ENCODE measurements at places on chromosomes 3 and 15. TPM values are rescaled to one million over a fixed set of nuclear protein-coding genes. Genes with fewer than 3 reads are reported as not detected.

The PROS1 gene
- 9.9 TPM for total RNA-seq

The AP3B2 gene
- total RNA-seq, result 0.64 TPM

The SLC12A1 gene
- total RNA-seq, result not detected

The CDCP1 gene
- 15.3 TPM for total RNA-seq

The GRK7 gene
- total RNA-seq, result not detected

The TGM5 gene
- not detected for total RNA-seq

The FSIP1 gene
- 0.51 TPM for total RNA-seq

The ZNF619 gene
- total RNA-seq, result 2.2 TPM

The AQP9 gene
- not detected for total RNA-seq

The TRIM71 gene
- total RNA-seq, result not detected

The CCDC54 gene
- not detected for total RNA-seq

The GOLGA8G gene
- total RNA-seq, result not detected

The NEK11 gene
- total RNA-seq, result 4.2 TPM

The CNTN4 gene
- not detected for total RNA-seq

The CHRM5 gene
- total RNA-seq, result 0.05 TPM

The BOC gene
- total RNA-seq, result 7.5 TPM

The ATP2B2 gene
- total RNA-seq, result 0.24 TPM

The MYH15 gene
- total RNA-seq, result 0.26 TPM

The SNX33 gene
- 16.1 TPM for total RNA-seq

The RBPMS2 gene
- total RNA-seq, result 8.4 TPM

The C3orf85 gene
- not detected for total RNA-seq

The CA12 gene
- total RNA-seq, result 148 TPM

The IL16 gene
- not detected for total RNA-seq

The NRG4 gene
- total RNA-seq, result 2.6 TPM

The MNS1 gene
- 2.7 TPM for total RNA-seq

The ISL2 gene
- 3.9 TPM for total RNA-seq

The ROBO2 gene
- not detected for total RNA-seq

The SPATA12 gene
- total RNA-seq, result 0.52 TPM

The CAMKV gene
- total RNA-seq, result 0.85 TPM

The DUOX1 gene
- total RNA-seq, result not detected

The SLCO2A1 gene
- 0.06 TPM for total RNA-seq

The ARHGEF26 gene
- total RNA-seq, result 7.8 TPM

The ABI3BP gene
- total RNA-seq, result 1.0 TPM

The KY gene
- not detected for total RNA-seq

The NDN gene
- total RNA-seq, result not detected

The MAP6D1 gene
- total RNA-seq, result 5.9 TPM

The MAPKBP1 gene
- 4.8 TPM for total RNA-seq

The MEIS2 gene
- 8.2 TPM for total RNA-seq

The ROBO1 gene
- 14.8 TPM for total RNA-seq

The PODXL2 gene
- total RNA-seq, result 7.8 TPM

The RASGRF1 gene
- total RNA-seq, result 0.22 TPM
